Pulmonary artery endothelial cell (primary cell): ENCODE measurements at places on chromosomes 12 and 14. TPM values are rescaled to one million over a fixed set of nuclear protein-coding genes. Genes with fewer than 3 reads are reported as not detected.

The RNU6-7 gene
- total RNA-seq, result not detected in 2 replicates

DNA sequence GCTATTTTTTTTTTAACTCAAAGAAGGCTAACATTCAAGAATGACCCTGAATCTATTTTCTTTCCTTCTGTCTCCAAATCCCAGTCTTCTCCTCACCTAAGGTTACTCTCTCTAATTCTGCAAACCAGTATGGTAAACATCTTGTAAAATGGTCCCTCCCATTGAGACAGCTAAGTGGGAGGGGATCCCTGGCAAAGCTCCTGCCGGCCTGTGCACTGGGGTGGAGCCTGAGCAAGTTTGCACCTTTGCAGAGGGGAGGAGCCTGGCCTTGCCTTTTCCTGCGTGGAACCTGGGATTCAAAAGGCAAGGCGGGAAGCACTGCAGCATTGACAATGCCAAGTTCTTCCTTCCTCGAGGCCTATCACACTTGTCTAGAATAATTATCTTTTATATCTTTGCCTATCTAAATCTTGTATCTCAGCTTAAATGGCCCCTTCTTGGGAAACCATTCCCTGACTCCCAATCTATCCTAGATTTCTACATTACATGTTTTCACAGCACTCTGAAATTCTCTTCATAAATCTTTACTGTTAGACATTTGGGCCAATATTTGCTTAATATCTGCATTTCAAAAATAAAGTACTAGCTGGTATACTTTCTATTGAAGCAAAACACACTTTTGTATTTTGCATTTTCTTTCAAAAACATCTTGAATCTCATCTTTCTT is 83.0 kb downstream of the EPS8 start:
- DNase-seq, result no peak

GRCh38 chr12:28583701-28584261 is 393.5 kb downstream of the CCDC91 start:
- no peak for DNase-seq

DNA sequence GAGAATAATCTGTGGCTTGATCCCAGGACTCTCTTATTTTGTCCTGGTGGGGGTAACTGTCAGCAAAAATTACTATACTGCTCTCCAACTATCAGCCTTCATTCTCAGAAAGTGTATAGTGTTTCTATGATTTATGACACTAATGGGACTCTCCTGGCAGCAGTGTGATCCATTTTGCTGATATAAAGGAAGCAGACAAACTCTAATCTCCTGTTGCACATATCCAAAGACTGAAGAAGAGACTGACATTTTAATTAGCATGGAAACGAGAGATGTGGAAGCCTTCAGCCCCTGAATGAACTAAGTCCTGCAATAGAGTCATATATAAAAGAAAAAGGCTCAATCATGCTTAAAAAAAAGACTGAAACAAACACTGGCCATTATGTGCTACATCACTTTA is 127.8 kb upstream of the SSTR1 start:
- no peak for DNase-seq

DNA sequence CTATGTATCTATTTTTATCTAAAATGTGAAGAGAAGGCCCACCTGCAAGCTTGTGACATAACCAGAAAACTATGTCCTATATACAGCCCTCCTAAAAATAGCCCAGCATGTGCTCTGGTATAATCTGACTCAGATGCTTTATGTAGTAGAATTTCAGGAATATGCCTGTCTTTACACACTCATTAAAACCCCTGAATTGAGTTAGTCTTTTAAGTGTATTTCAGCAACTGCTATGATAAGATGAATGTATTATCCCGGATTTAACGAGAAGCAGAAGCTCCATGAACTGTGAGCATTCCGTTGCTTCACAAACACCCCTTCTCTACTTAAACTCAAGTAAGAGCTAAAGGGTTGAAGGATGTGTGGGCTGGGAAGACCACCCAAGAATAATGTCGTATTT is 89.9 kb upstream of the PRICKLE1 start:
- DNase-seq, result no peak

DNA sequence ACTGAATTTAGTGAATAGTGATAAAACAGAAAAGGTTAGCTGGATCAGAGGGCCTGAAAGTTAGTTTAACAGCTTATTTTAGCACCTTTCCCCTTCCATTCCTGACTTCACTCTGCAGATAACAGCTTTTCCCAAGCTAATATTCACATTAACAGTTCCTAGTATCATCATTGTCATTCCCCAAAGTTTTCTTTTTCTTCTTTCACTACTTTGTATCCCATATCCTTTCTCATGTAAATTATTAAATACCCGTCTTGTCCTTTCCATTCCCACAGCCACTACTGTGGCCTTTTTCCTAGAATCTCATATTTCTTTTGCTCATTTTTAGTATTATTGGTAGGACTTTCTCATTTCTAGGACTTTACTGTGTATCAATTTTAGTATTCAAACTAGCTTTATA is 70.5 kb downstream of the SCFD1 start:
- DNase-seq, result no peak
